NCI-H526 (cell line): ENCODE measurements at places on chromosomes 1 and 21.

- no peak for DNase-seq
These were observed 4.8 kb upstream of the IRF6 start for GRCh38 chr1:209810783-209811182.

DNA sequence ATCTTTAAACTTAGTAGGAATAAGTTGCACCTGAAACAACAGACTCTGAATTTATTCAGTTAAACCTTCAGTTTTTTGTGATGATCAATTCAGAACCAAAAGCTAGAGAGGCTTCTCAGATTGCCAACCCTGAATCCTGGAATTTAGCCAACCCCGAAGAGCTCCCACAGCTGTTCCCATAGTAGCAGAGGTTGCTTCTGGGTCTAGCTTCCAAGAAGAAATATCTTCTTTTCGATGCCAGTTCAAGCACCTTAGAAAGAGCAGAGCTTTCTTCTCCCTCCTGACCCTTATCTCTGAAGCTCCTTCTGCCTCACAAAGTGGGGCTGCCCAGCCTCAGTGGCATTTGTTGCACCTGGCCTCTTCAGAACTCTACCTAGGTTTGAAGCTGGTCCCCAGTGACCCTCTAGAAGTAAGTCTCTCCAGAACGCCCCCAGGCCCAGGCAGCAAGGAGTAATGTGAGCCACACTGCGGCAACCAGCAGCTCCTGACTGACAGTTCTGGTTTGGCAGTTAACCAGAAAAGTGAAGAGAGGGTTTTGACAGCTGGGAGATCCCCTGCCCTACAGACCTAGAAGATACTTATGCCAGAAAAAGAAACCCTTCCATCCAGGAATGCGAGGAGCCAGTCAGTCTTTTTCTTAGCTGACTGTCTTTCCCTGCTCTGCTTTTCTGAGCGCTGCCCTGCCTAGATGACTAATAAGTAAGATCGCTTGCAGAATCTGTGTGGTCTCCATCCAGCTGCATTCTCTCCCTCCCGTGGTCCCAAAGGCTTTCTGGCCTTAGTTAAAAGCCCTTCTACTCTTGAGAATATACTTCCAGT is 165.9 kb downstream of the ADGRL4 start:
- no peak for DNase-seq

DNA sequence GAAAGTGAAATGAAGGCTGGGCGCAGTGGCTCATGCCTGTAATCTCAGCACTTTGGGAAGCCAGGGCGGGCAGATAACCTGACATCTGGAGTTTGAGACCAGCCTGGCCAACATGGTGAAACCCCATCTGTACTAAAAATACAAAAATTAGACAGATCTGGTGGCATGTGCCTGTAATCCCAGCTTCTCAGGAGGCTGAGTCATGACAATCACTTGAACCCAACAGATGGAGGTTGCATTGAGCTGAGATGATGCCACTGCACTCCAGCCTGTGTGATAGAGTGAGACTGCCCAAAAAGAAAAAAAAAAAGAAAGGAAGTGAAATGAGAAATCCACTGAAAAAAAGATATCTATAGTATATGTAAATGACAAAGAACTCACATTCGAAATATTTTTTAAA is 439.9 kb downstream of the DISC1 start:
- DNase-seq, result no peak

GRCh38 chr1:151849126-151849525 is 4.4 kb downstream of the THEM5 start:
- no peak for DNase-seq

DNA sequence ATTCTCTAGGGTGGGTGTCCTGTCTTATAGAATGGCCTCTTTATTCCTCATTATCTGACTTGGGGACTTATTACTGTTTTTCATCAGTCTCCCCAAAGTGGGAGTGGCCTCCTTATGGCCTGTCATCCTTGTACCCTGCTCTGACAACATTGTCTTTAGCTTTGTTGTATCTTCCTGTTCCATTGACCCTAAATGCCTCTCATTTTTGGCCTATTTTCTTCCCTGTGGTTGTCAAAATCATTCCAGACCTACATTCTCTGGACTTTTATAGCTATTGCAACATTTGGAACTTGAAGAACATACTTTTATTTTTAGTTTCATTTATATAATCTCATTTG is 9.7 kb downstream of the SFT2D2 start:
- no peak for DNase-seq

GRCh38 chr1:203547147-203547546 is 53.2 kb downstream of the OPTC start:
- DNase-seq, result no peak

- DNase-seq, result no peak
These were observed 116.5 kb downstream of the ZP4 start for GRCh38 chr1:237774246-237774645.

DNA sequence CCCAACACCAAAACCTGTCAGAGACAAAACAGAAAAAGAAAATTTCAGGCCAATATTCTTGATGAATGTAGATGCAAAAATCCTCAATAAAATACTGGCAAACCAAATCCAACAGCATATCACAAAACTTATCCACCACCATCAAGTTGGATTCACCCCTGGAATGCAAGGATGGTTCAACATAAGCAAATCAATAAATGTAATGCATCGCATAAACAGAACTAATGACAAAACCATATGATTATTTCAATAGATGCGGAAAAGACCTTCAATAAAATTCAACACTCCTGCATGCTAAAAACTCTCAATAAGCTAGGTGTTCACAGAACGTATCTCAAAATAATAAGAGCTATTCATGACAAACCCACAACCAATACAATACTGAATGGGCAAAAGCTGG is 3.8 kb upstream of the OR2L5 start:
- DNase-seq, result no peak

DNA sequence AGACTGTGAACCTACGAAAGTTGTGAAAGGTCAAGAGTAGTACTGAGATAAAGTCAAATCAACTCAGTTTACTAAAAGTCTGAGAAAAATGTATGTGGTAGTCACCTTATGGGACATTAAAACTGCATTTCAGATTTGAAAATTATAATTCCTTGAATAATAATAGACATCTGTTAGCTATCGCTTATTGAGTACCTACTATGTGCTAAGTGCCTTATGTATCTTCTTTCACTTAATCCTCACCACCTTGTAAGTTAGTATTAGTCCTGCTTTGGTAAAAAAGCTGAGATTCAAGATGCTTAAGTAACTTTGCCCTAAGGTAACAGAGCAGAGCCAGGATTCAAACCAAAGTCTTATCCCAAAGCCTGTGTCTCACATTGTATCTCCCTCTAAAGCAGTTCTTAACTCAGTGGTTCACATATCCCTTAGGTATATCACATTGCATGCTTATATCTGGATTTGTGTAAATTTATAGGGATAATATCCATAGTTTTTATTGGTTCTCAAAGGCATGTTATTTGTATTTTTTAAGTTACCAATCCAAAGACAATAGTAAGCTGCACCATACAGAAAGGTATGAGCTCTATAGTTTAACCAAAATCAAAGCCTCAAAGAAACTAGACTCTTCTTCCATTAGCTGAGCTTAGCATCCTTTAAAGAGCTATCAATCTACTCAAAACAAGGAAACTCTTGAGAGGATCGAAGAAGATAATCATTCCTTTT is 865 bp downstream of the PIGC start:
- DNase-seq, result no peak
